Stimulated activated memory B cell treated with anti-CD40 and anti-IgM and Interleukin-4, amounts not matched to agents 10 μg/mL and 1 μg/mL and 100 μg/mL, for 72 hours (primary cell): ENCODE measurements at places on chromosomes 13 and 19.

DNA sequence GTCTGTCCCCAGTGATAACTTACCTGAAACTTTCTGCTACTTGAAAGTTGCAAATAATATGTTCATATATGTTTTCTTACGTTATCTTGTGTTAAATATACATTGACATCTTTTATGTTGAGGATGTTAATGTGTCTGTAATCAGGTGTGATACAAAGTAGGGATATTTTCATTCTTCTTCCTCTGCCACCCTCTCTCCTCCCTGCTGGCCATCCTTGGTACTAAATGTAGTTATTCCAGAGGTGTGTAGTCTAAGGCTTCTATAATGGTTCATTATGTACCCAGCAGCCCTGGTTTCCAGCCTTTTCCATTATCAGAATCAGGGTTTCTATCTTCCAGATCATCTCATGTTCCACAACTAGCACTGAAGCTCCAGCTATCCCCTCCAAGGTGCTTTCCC is 606.7 kb upstream of the KLHL1 start:
- no peaks in the 10 kb centered on the region for H3K4me1 ChIP-seq
- no peaks in the 10 kb centered on the region for H3K36me3 ChIP-seq
- H3K27me3 ChIP-seq, result no peaks in the 10 kb centered on the region
- ATAC-seq, result no peak

DNA sequence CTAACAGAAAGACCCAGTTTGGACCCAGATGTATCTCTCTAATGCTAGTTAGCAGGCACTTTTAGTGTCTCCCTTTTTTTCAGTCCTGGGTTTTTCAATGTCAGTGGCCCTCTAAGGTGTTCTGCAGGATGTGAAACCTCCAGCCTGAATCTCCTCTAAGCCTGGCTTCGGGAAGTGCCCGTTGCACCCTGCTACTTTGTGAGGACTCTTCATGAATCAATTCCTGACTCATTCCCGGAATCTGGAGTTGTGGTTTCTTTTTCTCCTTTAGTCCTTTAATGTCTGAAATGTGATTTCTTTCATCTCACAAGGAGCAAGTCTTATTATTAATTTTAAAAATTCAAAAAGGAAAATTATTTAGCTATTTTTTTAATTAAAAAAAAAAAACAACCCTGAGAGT is 116.0 kb downstream of the ZNF536 start:
- no peaks in the 10 kb centered on the region for H3K27me3 ChIP-seq
- no peaks in the 10 kb centered on the region for H3K36me3 ChIP-seq
- H3K4me3 ChIP-seq, result no peak overlapping the region
- no peaks in the 10 kb centered on the region for H3K4me1 ChIP-seq
- no peak for ATAC-seq

DNA sequence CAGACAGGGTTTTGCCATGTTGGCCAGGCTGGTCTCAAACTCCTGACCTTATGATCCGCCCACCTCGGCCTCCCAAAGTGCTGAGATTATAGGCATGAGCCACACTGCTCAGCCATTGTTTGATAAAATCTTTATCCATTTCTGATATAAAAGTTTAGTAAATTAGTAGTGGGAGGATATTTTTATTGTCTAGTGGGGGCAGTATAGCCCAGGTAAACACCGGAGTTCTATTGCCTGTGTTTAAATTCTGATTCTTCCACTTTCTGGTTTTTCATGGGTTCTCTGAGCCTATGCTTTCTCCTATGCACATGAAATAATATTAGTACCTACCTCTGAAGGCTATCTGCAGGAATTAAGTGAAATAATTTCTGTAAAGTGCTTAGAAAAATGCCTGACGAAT is 20.1 kb upstream of the ARHGEF18 start:
- no peaks in the 10 kb centered on the region for H3K27me3 ChIP-seq
- no peak overlapping the region for H3K4me3 ChIP-seq
- ATAC-seq, result no peak
- H3K4me1 ChIP-seq, result peaks cover 14% of the 10 kb centered on the region
- peaks cover 6% of the 10 kb centered on the region for H3K36me3 ChIP-seq
- no peak overlapping the region for H3K27ac ChIP-seq

- no peak overlapping the region for H3K27ac ChIP-seq
- no peaks in the 10 kb centered on the region for H3K27me3 ChIP-seq
- no peaks in the 10 kb centered on the region for H3K36me3 ChIP-seq
- no peaks in the 10 kb centered on the region for H3K4me1 ChIP-seq
- no peak for ATAC-seq
Observed at GRCh38 chr13:75968103-75968838, 332.1 kb downstream of the LMO7 start.

GRCh38 chr13:90315061-90315460 is 1032.4 kb upstream of the MIR17HG start:
- no peak overlapping the region for H3K27ac ChIP-seq
- H3K36me3 ChIP-seq, result no peaks in the 10 kb centered on the region
- ATAC-seq, result no peak
- no peak overlapping the region for H3K4me3 ChIP-seq

DNA sequence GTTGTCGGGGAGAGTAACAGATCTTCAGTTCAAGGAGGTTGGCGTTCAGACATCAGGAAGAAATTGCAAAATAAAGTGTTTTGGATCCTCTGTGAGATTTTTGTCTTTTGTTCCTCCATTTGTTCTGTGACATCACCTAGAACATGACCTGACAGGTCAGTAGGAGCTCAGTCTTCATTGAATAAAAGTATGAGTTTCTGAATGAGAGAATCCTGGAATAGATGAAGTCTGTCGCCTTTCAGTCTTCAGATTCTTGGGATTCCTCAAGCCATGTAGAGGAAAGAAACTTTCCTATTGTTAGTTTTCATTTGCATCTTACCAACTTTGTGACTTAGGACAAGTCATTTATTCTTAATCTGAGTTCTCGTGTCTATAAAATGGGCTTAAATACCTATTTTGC is 14.4 kb downstream of the ARHGAP35 start:
- no peak overlapping the region for H3K27ac ChIP-seq
- H3K4me1 ChIP-seq, result no peaks in the 10 kb centered on the region
- H3K27me3 ChIP-seq, result no peaks in the 10 kb centered on the region

DNA sequence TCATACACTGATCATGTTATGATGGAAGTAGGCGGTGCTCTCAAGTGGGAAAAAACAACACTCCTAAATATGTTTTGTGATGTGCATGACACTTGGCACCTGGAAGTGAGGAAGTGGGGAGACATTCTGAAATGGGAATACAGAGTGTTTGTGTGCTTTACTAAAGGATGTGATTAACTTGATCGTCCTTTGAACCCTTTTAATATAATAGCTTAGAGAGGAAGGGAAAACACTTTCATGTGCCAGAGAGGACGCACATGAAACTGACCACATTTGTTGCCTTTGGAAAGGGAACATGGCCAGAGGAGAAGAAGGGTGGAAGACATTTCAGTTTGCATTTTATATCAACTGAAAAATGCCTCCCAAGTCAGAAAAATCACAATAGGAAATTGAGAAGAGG is 31.4 kb downstream of the SMAD9 start:
- H3K36me3 ChIP-seq, result no peaks in the 10 kb centered on the region
- H3K27me3 ChIP-seq, result peaks cover 19% of the 10 kb centered on the region
- no peak overlapping the region for H3K4me3 ChIP-seq
- no peaks in the 10 kb centered on the region for H3K4me1 ChIP-seq

GRCh38 chr13:51542346-51543242 is 41.7 kb upstream of the WDFY2 start:
- H3K4me1 ChIP-seq, result no peaks in the 10 kb centered on the region
- H3K27ac ChIP-seq, result no peak overlapping the region
- ATAC-seq, result no peak

GRCh38 chr13:49184621-49185020 is 35.5 kb upstream of the MLNR start:
- no peaks in the 10 kb centered on the region for H3K27me3 ChIP-seq
- H3K4me3 ChIP-seq, result no peak overlapping the region
- ATAC-seq, result no peak
- H3K4me1 ChIP-seq, result no peaks in the 10 kb centered on the region
